Left renal cortex interstitium (tissue), 4 donors: ENCODE measurements at places on chromosomes 3 and 15. TPM values are rescaled to one million over a fixed set of nuclear protein-coding genes. Genes with fewer than 3 reads are reported as not detected.

- no peak for DNase-seq
Measured at GRCh38 chr15:68430471-68431036, 1.4 kb downstream of the ITGA11 start.

GRCh38 chr3:126570103-126570541, 11.4 kb upstream of the C3orf22 start:
- DNase-seq, result no peak

DNA sequence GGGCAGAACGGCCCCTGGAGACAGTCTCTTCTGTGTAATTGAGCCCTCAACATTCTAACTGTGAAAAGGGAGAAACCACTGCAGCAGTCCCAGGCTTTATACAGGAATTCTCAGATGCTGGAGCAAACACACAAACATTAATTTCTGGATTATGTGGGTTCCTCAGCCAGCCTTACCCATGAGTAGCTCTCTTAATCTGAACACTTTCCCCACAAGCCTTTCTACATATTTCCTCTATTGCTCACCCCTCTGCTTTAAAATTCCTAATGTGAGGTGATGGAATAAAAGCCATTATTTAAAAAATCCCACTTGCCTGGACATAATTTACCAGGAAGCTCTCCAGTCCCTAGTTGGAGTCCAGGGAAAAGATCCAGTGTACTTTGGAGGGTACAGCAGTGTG, 139.0 kb downstream of the CTNNB1 start:
- DNase-seq, result no peak

DNA sequence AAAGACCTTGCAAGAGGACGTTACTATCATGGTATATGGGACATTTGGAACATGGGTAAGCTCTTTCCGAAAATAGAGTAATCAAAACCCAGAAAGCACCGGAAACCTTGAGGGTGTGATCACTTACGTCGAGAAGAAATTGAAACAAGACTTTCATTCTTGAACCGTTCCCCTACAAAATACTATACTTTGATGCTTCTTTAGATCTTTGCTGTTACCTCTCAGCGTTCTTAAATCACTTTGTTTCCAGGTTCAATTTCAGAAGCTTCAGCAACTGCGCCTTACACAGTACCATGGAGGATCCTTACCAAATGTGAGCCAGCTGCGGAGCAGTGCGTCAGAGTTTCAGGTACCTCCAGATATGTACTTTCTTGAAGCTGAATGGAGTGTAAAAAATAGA, 10.1 kb downstream of the CRTC3 start:
- no peak for DNase-seq

The FEZF2 gene
- not detected for polyA plus RNA-seq

DNA sequence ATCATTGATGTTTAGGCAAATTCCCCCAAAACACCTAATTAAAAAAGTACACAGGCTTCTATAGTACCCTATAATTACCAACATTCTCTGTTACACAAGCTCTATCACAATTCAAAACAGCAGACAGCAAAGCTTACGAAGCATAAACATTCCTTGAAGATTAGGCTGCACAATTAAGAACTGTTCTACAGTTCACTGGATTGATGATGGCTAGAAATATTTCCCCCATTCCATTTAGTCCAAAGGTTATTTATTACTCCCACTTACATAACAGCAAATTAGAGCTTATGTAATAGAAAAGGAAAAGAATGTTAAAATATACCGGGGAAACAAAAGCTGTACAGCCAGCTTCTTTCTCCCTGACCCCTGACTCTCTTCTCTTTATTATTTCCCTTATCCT, 49.3 kb downstream of the UACA start:
- no peak for DNase-seq

- DNase-seq, result no peak
Measured at GRCh38 chr15:51497806-51498205, 124.8 kb downstream of the DMXL2 start.

DNA sequence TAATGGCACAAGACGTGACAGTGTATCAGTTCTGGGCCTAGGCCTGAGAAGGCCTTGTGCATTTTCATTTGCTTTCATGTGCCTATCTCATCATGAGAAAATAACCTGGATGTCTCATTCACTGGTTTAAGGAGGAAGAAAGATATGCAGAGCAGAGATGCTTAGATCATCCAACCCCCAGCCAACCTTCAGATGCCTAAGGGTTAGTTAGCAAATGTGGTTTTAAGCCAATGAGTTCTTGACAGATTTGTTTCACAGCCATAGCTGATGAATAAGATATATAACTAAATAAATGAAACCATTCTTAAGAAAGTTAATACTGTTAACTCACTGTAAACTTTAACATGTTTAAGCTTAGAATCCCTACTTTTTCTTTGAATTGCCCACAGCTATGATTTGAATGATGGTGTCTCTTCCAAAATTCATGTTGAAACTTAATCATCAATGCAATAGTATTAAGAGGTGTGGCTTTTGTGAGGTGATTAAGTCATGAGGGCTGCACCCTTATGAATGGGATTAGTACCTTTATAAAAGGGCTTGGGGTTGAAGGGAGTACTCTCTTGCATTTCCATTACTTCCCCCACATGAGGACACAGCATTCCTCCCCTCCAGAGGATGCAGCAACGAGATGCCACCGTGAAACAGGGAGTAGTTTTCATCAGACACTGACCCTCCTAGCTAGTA, 324.6 kb upstream of the TBC1D5 start:
- no peak for DNase-seq

The EPHA3 gene
- polyA plus RNA-seq, result 5.1 TPM
